HT1080 (cell line): ENCODE measurements at places on chromosomes 4 and X.

DNA sequence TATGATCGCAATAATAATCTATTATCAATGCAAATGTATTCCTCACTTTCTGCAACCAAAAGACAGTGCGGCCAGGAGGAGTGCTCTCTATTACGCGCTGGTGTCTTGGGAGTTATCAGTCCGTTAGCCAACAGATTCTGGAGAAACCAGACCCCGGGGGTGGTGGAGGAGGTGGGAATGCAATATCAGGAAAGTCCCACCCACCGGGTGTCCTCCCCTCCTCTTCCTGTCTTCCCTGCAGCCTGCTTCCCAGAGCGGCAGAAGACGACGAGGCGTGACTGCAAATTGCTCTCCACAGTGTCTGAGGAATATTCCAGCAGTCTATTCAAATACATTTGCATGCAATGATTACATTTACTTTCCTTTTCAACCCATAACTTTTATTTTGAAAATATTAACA is 17.9 kb upstream of the TLR3 start:
- DNase-seq, result no peak

GRCh38 chrX:12469296-12469695 is 321.9 kb upstream of the PRPS2 start:
- DNase-seq, result peak; percentile 58

DNA sequence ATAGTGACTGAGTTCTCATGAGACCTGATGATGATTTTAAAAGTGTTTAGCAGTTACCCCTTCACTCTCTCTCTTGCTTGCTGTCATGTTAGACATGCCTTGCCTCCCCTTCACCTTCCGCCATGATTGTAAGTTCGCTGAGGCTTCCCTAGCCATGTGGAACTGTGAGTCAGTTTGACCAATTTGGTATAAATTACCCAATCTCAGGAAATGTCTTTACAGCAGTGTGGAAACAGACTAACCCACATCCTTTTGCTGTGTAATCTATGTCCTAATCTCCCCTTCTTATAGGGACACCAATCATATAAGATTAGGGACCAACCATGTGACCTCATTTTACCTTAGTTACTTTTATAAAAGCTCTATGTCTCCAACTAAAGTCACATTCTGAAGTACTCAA is 677.8 kb downstream of the ADGRL3 start:
- DNase-seq, result peak; percentile 17

- DNase-seq, result no peak
Measured at GRCh38 chr4:114866901-114867670, 246.3 kb downstream of the NDST4 start.

GRCh38 chrX:18619288-18619687 is 52.6 kb downstream of the RS1 start:
- DNase-seq, result no peak

GRCh38 chrX:148380650-148381561 is 119.5 kb upstream of the AFF2 start:
- peak; percentile 13 for DNase-seq

DNA sequence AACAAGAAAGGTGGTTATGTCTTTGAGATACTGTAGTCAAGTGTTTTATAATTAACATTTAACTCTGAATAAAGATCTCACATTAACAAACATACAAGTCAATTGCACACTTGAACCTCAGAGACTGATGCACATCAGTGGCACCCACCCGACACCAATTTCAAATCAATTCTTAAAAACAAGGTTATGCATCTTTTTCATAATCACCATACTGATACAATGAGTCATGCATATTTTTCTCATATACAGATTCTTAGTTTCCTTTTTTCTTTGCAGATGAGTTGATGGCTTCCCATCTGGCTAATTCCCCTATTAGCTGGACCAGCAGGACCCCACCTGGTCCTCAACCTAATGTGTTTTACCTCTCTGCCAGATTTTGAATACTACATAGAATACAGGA is 136.2 kb upstream of the RPL34 start:
- DNase-seq, result peak; percentile 11

DNA sequence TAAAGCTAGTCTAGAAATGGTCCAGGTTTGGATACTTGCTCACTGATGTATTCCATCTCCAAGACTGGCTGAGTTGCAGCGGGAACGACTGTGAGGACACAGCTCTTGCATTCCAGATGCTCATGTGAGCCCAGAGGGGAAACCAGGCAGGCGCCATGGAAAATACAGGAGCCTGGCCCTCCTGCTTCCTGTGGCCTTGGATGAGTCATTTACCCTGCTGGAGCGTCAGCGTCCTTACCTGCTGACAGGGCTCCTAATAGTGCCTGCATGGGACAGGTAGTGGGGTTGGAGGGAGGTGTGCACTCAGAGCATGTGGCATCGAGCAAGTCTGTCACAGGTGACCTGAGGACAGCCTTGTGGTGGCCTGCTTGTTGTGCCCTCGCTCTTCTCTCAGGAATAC is 69.4 kb downstream of the NSG1 start:
- peak; percentile 55 for DNase-seq

GRCh38 chr4:76703676-76704075 is 194.3 kb downstream of the SOWAHB start:
- no peak for DNase-seq

GRCh38 chr4:72430050-72430449 is 139.0 kb downstream of the ADAMTS3 start:
- DNase-seq, result peak; percentile 75

DNA sequence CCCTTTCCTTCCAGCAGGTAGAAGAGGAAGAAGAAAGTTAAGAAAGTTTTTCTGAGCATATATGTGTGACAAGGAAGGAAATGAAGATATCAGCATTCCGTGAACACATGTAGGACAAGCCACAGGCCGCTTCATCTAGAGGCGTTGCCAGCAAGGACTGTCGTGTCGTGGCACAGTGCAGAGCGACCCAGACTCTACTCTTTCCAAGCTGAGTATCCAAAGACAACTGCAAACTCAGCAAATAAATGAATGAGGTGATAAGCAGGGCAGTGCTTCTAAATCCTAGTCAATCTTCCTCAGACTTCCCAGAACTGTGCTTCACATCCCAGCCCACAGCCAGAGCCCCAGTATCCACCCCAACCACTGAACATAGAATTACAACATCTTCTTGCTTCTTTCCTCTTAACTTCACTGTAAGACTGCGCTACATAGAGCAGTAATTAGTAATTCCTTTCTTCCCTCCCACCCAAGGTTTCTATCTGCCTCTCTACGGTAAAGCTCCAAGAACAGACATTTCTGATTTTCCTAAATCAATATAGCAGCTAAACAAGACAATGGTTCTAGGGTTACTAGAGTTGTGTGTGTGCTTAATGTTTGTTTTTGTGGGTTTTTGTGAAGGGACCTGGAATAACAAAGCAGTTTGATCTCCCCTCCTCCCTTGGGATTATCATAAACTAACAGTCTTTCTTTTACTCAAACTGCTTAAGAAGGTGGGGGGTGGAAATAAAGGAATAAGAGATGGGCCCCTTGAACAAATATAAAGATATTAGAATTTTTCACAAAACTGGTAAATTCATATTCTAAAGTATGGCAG is 71.6 kb downstream of the PAPSS1 start:
- no peak for DNase-seq

DNA sequence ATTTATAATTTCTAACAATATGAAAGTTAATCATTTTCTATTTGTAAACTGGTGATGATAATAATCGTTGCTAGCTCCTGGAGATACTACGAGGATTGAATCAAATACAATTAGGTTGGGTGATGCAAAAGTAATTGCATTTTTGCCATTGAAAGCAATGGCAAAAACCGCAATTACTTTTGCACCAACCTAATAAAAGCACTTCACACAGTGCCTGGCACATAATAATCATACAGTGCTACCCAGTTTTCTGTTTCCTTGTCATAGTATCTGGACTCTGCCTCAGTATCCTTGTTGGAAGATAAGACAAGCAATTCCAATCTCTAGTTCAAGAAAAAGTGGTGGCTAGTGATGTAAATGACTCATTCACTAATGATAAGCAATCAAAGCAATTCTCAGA is 176.8 kb upstream of the TRPC5 start:
- no peak for DNase-seq

DNA sequence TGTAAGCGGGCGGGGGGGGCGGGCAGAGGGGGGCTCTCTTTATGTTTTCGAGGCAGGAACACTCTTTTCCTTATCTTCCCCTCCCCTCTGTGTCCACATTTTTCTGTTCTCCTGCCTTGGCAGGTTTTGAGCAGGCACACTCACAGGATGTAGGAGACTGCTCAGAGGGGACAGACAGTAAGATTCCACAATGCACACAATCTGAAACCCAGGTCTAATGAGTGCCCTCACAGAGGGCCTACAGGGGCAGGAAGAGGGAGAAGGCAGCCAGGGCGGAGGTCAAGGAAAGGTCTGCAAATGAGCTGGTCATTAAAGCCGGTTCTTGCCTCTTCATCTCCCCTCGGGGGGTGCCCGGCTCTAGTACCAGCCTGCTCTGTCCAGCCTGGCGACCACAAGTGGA is 106.1 kb upstream of the ATP6AP2 start:
- no peak for DNase-seq

DNA sequence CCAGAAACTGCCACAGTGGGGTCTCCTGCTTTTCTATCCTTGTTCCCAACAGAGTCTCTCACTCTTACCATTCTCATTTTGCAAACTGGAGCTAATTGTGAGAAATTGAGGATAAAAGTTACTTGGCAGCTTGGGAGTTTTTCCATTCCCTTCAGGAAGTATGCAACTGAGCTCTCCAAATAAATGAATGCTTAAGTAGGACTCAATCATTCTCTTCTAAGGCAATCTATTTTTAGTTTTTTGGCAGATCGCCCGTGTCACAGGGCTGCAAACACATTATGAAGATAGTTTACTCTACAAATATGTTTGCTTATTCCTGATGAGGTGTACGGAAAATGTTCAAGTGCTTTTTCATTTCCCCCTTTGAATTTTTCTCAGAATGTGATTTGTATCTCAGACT is 5.3 kb downstream of the ASB11 start:
- DNase-seq, result no peak

DNA sequence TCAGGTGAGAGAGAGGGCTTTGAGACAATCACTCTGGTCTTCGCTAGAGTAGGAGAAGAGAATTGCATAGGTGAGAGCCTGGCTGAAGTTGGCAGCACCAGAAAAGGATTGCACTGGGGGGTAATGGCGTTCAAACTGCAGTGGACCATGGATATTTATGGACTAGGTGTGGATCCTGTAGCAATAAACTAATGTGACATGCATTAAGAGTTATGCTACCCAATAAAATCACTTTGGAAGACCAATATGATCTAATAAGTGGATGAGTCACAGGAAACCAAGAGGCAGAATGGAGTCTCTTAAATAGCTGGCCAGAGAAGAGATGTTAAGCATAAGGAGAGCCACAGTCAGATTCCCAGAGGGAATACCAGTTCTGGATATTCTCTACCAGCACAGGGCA is 259.8 kb downstream of the FBXO8 start:
- peak; percentile 71 for DNase-seq

DNA sequence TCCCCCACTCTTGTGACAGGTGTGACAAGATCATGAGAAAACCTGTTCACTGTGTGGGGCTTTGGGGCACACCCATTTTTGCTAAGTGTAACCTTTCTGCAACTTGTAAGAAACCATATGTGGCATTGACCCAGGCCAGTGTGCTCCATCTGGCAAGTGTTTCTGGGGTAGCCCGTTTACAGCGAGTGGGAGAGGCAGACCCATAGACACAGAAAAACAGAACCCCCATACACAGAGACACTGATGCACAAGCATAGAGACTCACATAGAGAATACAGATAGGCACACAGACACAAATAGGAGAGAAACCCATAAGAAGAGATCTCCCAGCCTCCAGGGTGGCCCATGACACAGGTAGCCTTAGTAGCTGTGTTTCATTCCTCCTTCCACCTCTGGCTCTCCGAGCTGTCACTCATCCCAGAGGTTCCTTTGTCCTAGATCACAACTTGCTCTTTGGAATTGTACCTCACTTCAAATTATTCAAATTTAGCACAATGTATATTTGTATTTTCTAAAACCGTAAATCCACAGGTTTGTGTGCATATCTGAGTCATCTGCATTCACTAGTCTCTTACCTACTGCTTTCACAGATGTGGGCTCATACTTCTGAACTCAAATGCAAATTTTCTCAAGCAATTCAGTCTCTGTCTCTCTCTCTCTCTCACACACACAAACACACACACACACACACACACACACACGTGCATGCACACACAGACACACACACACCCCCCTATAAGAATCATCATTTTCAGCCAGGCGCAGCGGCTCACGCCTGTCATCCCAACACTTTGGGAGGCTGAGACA is 114.4 kb downstream of the SH3KBP1 start:
- peak; percentile 4 for DNase-seq

GRCh38 chr4:40525752-40526598 is 103.7 kb downstream of the RBM47 start:
- DNase-seq, result peak; percentile 73

- DNase-seq, result no peak
Measured at GRCh38 chr4:156496797-156497196, 474.8 kb downstream of the PDGFC start.

DNA sequence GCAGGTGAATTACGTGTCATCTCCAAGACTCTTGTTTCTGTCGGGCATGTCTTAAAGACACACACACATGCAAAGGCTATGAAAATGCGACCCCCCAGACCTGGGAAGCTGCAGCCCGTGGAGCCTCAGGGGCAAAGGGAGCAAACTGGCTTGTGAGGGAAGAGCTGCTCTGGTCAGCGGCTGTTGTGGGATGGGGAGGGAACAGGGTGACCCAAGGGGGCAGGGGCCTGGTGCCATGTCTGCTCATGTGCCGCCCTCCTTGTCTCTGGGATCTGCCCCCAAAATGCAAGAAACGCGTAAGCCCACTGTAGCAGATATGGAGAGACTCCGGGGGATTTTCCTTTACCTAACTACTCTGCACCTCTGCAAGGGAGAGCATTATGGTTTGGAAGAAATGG is 92.4 kb downstream of the PHKA2 start:
- no peak for DNase-seq

DNA sequence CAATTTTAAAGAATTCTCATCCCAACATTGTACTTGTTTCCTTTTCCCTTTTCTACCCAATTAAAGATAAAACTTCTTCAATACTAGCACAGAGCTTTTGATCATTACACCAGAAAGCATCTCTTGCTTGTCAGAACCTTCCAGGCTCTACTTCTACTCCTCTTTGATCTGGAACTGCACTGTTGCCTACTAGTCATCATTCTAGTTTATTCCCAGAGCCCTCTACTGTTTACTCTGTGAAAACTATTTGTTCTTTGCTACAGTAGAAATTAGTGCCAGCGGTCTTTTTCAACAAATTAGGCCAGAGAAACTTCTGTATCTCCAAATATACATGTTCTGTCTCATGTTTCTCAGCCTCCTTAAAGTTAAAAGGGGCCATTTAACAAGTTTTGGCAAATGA is 46.8 kb upstream of the TMPRSS11F start:
- DNase-seq, result no peak

GRCh38 chrX:63434665-63435064 is 83.5 kb upstream of the SPIN4 start:
- DNase-seq, result peak; percentile 25
